ENCODE measurements at places on chromosomes 1 and 21. TPM values are rescaled to one million over a fixed set of nuclear protein-coding genes. Genes with fewer than 3 reads are reported as not detected.

Gene LCE2B
- not detected for total RNA-seq

Gene SLAMF9
- 0.34 TPM for total RNA-seq

Gene LAX1
- total RNA-seq, result not detected

Gene DSCAM
- total RNA-seq, result not detected

Gene ALX3
- not detected for total RNA-seq
